Foreskin fibroblast (primary cell): ENCODE measurements at places on chromosomes 7 and 10.

DNA sequence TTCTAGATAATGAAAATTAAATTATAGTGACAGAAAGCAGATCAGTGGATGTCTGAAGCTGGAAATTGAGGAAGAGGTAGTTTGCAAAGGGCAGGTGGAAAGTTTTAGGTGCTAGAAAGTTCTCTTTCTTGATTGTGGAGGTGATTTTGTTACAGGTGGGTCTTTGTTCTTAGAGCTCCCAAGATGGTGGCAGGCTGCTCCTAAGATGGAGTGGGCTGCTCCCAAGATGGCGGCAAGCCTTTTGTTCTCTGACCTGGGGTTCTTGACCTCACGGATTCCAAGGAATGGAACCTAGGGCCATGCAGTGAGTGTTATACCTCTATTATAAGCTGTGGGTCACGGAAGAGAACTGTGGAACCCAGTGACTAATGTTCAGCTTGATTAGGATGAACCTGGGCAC, 32.5 kb downstream of the SUGCT start:
- no peak for DNase-seq

GRCh38 chr7:37052705-37053104, 328.4 kb upstream of the AOAH start:
- peak; percentile 18 for DNase-seq

DNA sequence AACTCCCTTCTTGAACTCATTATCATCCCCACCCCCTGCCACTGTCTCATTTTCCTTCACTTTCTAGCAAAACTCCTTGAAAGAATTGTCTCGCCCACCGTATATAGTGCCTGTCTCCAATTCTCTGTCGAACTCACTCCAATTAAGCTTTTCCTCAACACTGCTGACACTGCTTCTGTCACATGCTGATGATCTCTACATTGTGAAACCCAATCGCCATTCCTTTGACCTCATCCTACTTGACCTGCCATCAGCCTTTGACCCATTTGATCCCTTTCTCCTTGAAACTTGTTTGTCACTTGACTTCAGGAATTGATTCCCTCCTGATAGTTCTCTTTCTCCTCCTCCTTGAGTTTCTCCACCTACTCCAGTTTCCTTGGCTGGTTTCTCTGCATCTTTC, 54.8 kb downstream of the CCDC71L start:
- DNase-seq = no peak

DNA sequence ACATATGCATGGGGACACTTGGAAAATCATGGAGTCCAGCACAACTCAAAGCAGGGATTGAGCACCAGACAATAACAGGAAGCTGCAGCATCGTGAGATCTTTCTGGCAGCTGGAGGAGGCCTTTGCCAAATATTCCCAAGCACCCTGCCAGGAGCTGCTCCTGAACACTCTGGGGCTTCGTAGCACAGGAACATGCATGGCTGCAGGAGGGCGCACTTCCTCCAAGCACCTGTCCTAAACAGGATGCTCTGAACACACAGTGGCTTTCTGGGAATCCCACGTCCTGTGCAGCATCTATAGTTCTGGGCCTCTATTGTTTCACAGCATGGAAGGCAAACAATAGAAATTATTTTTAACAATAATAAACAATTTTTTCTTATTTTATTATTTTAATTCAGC, 4.1 kb downstream of the ABLIM1 start:
- DNase-seq = no peak

DNA sequence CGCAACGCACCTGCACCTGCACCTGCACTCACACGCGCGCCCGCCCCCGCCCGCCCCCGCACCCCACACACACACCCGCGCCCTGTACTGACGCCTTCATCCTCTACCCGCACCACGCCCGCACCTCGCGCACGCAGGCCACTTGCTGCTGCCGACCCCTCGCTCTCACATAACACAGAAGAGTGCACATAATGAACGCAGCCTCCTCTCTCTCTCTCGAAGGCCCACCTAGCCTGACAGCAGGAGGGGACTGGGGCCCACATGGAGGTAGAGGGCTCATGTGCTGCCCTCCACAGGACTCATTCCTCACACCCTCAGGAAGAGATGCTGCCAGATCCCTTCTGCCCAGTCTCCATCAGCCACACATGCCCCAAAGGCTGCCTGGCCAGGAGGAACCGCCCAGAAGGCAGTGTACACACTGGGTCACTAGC, 432 bp upstream of the CAMK2B start:
- DNase-seq = no peak

DNA sequence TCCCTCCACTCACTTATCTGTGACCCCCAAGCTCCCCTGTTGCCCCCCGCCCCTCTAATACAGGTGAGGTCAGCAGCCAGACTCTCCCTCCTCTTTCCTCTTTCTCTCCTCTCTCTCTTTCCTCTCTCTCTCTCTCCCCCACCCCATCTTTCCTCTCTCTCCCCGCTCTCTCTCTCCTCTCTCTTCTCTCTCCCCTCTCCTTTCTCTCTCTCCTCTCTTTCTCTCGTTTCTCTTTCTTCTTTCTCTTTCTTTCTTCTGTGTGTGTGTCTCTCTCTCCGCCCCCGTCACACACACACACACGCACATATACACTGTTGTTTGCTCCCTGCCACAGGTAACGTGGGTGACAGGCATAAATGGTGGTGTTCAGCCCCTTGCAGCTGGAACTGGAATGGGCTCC, 37.2 kb upstream of the PSMG3 start:
- no peak for DNase-seq

GRCh38 chr10:4217187-4217586, 432.2 kb upstream of the KLF6 start:
- no peak for DNase-seq

DNA sequence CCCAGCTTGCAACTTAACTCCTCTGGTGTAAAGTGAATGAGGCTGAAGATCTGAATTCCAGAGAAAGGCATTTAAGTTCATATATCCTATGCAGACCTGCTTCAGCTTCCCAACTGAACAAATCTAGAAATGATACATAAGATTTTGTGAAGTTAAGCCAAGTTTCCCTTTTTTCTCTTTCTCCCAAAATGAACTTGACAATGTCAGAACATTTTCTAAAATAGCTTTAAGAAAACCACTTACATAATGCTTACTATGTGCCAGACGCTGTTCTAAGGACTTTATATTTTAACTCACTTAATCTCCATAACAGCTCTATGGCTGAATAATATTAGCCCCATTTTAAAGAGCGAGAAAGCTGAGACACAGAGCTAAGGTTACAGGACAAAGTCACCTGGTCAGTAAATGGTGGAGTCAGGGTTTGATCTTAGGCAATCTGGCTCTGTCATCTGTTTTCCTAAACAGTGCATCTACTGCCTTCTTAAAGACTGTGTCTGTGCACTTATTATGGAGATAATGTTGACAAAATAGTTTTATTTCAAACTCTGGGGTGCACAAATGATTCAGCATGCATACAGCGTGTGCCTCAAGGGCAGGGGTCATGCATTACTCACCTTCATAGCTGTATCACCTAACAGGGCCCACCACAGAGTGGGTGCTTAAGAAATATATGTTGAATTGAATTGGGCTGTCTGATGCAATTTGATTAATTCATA, 66.8 kb downstream of the RHOBTB1 start:
- DNase-seq = no peak

- DNase-seq = no peak
These were observed 368.8 kb downstream of the SFMBT2 start for GRCh38 chr10:7042000-7042399.

DNA sequence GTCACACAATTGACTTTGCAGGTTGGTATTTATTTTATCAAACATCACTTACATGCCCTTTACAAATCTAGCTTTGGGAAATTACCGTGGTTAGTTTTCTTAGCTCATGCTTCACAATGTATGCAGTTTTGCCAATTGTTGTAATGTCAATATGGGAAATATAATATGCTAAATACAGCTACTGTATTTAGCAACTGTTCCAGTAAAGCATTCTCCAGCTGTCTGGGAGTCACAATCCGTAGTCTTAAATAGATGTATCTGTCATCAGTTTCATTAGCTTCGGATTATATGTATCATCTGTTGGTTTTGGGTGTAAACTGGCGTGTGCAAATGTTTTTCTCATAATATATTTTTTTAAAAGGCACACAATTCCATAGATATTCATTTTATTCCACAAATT, 19.4 kb upstream of the AHR start:
- DNase-seq = no peak

- DNase-seq = no peak
These were observed 10.1 kb upstream of the EGR2 start for GRCh38 chr10:62826273-62826672.

- no peak for DNase-seq
These were observed 248.9 kb downstream of the FOXP2 start for GRCh38 chr7:114663502-114663901.

- no peak for DNase-seq
These were observed 823.8 kb downstream of the LRMDA start for GRCh38 chr10:76255241-76255640.

GRCh38 chr10:37535459-37536246, 321.8 kb downstream of the ZNF248 start:
- no peak for DNase-seq

- DNase-seq = no peak
These were observed 150.1 kb upstream of the SHH start for GRCh38 chr7:155962191-155962967.

DNA sequence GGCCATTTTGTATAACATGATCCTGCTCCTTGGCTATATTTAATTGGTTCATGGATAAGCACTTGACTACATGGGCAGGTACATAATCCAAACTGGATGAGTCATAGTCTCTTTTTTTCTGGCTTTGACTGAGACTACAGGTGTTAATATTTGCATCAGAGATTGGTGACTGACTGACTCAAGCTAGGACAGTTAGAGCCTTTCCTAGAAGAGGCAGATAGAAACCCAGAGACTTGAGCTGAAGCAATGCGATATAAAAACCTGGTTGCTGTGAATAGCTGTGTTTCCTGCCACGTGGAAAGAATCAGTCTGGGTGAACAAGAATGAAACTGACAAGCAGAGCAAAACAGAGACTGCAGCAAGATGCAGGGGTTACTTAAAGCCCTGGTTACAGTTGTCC, 81.0 kb downstream of the SAMD9 start:
- DNase-seq = no peak

DNA sequence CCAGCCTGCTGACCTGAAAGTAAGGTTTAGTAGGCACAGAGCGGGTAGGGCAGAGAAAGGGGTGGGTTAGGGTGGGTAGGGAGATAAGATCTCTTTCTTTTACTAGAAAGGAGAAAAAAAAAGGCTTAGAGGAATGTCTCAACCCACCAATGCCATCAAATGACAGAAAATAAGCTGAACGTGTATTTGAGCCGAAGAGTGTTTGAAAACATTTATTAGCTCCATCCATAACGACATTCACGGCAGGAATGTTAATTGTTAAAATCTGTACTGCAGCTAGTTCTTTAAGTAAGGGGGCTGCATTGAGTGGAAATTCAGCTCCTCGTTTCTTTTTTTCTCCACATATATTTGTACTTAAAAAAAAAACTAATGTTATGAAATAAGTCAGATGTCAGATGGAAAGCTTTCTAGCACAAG, 63.7 kb upstream of the ARID5B start:
- DNase-seq = peak; percentile 28

- DNase-seq = peak; percentile 82
These were observed 134.1 kb upstream of the GDF10 start for GRCh38 chr10:47165711-47166404.

- no peak for DNase-seq
These were observed 16.2 kb upstream of the C10orf90 start for GRCh38 chr10:126686719-126687118.

GRCh38 chr7:45253368-45253767, 95.8 kb downstream of the RAMP3 start:
- DNase-seq = no peak

- no peak for DNase-seq
These were observed 46.8 kb upstream of the GLCCI1 start for GRCh38 chr7:7921830-7922229.

DNA sequence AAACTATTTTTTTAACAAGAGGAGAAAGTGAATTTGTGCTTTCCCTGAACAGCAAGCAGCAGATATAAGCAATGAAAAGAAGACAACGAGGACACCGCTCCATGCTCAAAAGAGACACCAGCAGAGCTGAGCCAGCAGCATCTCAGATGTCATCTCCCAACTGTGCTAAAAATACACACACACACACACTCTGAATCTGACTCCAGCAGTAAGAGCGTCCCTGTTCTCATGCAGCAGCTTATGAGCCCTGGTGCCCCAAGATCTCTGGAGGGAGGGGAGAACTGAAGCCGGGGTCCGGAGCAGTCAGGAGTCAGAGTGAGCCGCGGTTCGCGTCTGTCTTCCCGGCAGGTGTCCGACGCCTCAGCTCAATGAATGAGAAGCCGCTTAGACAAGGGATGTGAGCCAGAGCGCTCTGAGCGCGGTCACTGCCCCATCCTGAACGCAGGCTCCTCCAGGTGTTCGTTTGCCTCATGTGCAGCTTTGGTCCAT, 49.2 kb downstream of the SVIL start:
- peak; percentile 27 for DNase-seq

DNA sequence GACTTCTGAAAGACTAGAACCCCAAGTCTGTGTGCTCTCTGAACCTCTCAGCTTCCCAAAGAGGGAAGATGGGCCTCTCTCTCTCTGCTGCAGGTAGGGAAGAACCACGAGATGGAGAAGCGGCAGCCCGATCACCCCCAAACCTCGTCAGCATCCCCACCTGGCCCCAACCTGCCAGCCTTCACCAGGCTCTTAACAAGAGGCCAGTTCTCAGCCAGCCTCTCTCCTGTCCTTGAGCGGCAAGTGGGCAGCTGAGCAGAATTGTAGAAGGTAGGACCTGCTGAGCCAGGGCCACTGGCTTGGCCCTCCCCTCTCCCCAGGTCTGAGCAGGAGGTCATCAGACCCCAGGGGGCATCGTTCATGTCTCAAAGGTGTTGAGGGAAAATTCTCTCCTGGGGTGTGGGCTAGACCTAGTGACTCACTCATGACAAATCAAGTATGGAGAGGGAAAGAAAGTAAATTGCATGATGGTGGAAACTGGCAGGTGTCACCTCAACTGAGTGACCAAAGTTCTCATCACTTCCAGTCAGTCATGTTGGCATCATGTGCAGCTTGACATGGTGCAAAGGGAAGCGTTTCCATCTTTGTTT, 92.0 kb upstream of the GPR26 start:
- no peak for DNase-seq

DNA sequence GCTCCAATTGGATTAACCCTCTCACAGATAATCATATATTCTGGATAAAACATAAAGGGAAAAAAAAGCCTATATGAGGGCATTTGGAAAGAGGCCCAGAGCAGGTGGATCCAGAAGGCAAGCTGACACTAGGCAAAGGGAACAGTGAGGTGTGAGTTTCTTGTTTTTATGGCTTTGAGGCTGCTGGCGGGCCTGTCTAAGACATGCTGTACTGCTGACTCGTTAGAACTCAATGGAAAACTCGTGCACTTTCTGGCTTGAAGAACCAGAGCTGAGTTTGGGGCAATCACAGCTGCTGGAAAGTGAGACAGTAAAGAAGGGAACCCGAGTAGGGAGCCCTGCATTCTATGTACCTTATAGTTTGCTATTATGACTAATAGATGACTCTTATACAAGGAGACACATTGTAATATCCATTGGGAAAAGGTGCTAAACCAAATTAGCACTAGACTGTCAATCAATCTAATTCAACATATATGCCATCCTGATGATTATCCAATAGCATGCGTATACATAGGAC, 637.1 kb downstream of the GATA3 start:
- DNase-seq = no peak
